ENCODE measurements at places on chromosomes 3 and 15. TPM values are rescaled to one million over a fixed set of nuclear protein-coding genes. Genes with fewer than 3 reads are reported as not detected.
A peak's percentile ranks its signal among the peaks of the same experiment; 100 is the strongest.

The GP9 gene
- total RNA-seq: not detected

- DNase-seq: peak; percentile 27
Observed at GRCh38 chr3:138371070-138371965, 22.9 kb downstream of the MRAS start.

DNA sequence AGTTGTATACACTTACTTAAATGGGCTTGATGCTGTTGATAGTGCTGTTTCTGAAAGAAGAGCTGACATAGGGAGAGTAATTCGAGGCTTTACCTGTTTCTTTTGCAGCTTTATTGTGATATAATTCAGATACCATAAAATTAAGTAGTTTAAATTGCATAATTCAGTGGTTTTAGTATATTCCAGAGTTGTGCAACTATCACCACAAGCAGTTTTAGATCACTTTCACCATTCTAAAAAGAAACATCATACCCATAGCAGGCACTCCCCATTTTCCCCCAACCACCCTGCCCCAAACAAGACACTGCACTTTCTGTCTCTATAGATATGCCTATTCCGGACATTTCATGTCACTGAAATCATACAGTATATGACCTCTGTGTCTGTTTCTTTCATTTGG is 98.5 kb downstream of the MTHFS start:
- DNase-seq: no peak

- DNase-seq: peak; percentile 68
Observed at GRCh38 chr15:65054333-65055200, 9.4 kb downstream of the SLC51B start.

The CGNL1 gene
- total RNA-seq: not detected

The SPTSSB gene
- not detected for total RNA-seq

DNA sequence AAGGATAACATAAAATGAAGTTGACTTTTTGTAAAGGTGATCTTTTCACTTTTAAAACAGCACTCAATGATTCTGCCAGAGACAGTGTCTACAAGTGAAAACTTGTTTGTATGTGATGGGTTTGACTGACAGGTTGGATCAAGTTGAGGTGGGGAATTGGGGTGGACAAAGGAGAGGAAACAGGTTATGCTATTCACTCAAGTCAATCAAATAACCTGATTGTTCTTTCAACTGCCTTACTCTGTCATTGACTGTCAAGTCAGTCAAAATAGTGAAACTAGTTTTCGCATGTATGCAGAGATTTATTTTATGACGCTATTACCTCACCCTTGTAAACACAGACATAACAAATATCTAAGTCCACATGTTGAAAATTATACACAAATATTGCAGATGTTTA is 187.7 kb downstream of the ROBO2 start:
- DNase-seq: no peak

The STAC gene
- not detected for total RNA-seq

The FBXW12 gene
- not detected for total RNA-seq

- no peak for DNase-seq
Observed at GRCh38 chr3:157582637-157582973, 79.4 kb upstream of the VEPH1 start.

DNA sequence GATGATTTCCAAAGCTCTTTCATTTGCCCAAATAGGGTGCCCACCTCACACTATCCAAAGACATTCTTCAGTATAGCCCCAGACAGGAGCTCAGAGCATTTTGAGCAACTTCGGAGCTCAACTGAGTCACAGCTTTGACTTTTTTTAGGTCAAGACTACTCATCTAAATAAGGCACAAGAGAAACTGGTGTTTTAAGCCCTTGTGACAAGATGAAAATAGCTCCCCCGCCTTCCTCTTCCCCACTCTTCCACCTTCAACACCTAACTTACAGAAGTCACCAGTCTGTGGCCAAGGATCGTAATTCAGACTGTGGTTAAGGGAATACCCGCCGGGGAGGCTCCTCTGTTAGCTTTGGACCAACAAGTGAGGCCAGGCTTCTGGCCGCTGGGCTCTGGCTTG is 60.4 kb upstream of the CA12 start:
- DNase-seq: no peak

The SEMA6D gene
- total RNA-seq: not detected

All from activated T-cell treated with anti-CD3 and anti-CD28 coated beads, Interleukin-2, amount 50 U/mL, for 72 hours (primary cell).